ENCODE measurements at places on chromosomes 5 and 9.

- no peak for DNase-seq
Observed at GRCh38 chr9:112751056-112751795, 666 bp downstream of the SNX30 start.

- no peak for DNase-seq
Observed at GRCh38 chr5:111930905-111931461, 174.0 kb upstream of the NREP start.

- no peak for DNase-seq
Observed at GRCh38 chr5:74499256-74500050, 141.1 kb downstream of the ENC1 start.

DNA sequence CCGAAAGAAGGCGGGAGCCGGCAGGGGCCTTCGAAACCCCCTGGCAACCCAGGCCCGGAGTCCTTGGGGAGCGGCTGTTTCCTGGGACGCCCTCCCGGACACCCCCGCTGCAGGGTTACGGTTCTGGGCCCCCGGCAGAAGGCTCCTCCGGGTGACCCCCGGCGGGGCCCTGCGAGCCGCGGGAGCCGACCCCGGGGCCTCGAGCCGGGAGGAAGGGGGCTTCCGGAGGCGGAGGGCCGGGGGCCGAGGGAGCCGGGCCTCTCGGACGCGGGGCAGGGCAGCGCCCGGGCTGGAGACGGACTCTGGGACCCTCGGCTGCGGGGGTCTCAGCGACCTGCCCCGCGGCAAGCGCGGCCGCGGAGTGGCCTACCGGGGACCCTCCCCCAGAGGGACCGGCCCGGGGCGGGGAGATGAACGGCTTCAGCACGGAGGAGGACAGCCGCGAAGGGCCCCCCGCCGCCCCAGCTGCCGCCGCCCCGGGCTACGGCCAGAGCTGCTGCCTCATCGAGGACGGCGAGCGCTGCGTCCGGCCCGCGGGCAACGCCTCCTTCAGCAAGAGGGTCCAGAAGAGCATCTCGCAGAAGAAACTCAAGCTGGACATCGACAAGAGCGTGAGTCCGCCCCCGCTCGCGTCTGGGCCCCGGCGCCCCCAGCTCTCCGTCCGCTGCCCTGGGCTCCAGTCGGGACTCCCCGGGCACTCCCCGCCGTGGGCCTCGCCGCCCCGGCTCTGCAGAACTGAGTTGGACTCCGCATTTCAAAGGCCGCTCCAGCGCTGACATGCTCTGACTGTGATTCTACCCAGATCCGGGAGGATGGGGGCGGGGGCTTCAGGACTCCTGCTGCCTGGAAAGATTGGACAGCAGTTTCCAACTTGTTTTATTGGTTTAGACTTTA lies 645 bp downstream of the SAP30L start:
- DNase-seq = no peak

- no peak for DNase-seq
Observed at GRCh38 chr5:23703940-23704855, 196.8 kb downstream of the PRDM9 start.

GRCh38 chr9:83382421-83382820 lies 155.8 kb downstream of the FRMD3 start:
- DNase-seq = no peak

DNA sequence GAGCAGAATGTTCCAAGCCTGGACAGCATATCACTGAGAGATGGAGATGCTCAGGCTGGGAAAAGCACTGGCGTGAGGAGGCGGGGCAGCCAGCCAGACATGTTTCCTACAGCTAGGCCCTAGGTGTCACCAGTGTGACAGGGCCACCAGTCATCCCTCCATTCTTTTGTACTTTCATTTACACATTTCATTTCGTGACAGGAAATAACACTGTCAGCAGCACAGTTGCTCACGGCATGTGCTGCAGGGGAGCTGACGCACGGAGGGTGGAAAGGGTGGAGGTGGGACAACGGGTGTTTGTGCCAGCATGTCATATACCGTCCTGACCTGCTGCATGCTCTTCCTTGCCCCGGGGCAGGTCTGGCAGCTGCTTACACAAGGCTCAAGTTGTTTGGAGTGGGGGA lies 14.8 kb upstream of the CEMIP2 start:
- peak; percentile 64 for DNase-seq

- no peak for DNase-seq
Observed at GRCh38 chr5:136484808-136485325, 119.5 kb upstream of the TRPC7 start.

DNA sequence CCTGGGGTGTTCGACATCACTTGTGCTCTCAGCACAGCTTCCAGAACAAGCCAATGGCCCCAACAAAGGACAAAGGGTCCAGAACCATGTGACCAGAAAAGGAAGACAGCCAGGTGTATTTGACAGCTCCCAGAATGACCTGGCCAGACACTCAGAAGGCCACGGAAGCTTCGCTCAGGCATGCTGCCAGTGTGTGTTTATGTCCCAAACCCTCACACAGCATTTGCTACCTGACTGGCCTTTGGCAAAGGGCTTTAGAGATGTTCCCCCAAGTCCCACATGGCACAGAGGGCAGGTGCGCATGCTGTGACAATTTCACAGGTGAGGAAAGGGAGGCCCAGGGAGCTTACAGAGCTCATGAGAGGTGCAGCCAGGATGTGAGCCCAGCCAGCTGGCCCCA lies 39.5 kb downstream of the MED10 start:
- DNase-seq = no peak

- no peak for DNase-seq
Observed at GRCh38 chr5:157475432-157475831, 15.4 kb downstream of the NIPAL4 start.

GRCh38 chr5:134092875-134093274 lies 21.6 kb upstream of the TCF7 start:
- DNase-seq = no peak

GRCh38 chr9:129059796-129060785 lies 20.8 kb upstream of the DOLPP1 start:
- DNase-seq = no peak

- peak; percentile 12 for DNase-seq
Observed at GRCh38 chr9:95507464-95508241, 9.1 kb downstream of the PTCH1 start.

DNA sequence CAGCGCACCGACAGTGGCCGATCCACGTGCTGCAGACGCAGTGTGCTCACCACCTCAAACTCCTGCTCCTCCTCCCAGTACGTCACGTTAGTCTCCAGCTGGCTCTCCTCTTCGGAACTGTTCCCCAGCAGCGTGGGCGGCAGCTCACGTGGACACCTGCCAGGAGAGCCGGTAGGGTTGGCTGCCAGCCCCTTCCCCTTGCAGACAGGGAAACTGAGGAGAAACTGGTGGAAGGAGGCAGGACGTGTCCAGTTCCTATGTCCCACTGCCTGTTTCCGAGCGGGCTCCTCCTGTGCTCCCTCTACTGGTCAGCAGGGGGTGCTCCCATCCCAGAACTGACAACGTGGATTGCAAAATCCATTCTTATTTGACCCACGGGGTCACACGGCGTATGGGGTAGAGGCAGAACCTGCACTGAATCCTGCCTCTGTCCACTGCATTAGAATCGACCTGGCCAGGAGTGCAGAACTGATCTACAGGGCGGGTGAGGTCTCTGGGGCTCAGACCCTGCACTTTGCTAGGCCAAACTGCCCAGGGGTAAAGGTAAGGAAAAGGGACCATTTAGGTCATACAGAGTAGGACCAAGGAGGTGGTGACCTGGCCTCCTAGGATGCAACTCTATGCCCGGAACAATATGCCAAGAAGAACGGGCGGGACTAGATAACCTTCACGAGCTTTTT lies 25.7 kb downstream of the PDGFRB start:
- DNase-seq = no peak

DNA sequence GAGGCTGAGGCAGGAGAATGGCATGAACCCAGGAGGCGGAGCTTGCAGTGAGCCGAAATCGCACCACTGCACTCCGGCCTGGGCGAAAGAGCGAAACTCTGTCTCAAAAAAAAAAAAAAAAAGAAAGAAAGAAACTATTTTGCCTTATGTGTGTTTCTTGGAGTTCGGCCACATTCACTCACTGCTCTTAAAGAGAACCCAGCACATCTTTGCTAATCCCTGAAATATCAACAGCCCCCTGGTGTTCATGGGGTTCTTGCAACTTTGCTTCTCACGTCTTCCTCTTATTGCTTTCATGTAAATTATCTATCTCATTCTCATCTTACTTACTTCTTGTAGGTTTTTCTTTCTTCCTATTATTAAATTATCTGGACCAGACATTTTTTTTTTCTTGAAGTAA lies 126.3 kb upstream of the ASTN2 start:
- no peak for DNase-seq

- DNase-seq = no peak
Observed at GRCh38 chr5:16666883-16667398, 50.1 kb upstream of the RETREG1 start.

DNA sequence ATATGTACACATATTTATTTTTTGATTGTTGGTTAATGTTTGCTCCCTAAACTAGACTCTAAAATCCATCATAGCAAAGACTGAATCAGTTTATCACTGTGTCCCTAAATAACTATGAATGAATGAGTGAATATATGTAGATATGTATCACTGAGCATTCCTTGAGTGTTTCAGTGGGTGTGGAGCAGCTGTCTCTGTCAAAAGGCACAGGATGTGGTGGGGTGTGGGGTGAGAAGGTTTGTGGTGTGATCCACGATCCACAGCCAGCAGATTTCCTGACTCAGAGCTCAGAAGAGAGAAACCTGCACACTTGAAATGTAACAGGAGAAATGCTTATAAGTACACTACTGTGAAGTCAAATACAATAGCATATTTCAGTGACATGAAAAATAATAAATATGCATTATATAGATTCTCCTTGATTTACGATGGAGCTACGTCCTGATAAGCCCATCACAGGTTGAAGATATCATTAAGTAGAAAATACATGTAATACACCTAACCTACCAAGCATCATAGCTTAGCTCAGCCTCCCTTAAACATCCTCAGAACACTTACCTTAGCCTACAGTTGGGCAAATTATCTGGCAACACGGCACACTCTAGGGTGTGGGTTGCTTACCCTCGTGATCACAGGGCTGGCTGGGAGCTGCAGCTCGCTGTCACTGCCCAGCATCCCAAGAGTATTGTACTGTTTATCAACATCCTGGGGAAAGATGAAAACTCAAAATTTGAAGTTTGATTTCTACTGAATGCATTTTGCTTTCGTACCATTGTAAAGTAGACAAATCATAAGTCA lies 287.0 kb downstream of the GAS1 start:
- DNase-seq = no peak

- no peak for DNase-seq
Observed at GRCh38 chr5:74953937-74954720, 87.9 kb upstream of the FAM169A start.

DNA sequence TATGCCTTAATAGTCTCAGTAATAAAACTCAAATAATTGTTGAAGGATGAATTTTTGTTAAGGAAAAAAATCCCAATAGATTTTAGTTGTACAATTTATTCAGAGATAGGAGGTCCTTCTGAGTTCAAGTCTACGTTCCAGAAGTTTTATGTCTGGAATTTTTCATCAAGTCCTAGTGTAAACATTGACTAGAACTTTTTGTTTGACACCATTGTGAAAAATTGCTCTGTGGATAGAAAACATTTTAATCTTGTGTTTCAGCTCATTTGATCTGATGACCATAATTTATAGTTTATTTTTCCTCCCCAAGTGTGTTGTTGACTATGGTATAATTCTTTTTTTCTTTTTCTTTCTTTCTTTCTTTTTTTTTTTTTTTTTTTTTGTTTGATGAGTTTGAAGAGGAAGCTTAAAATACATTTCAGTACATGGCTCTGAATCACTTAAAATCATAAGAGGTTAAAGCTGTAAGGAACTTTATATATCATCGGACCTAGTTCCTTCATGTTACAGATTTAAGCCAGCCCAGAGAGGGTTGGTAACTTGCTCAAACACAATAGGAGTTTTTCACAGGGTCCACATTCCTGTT lies 20.7 kb downstream of the ITGA1 start:
- no peak for DNase-seq

- no peak for DNase-seq
Observed at GRCh38 chr9:7333719-7334118, 465.9 kb downstream of the DMAC1 start.

DNA sequence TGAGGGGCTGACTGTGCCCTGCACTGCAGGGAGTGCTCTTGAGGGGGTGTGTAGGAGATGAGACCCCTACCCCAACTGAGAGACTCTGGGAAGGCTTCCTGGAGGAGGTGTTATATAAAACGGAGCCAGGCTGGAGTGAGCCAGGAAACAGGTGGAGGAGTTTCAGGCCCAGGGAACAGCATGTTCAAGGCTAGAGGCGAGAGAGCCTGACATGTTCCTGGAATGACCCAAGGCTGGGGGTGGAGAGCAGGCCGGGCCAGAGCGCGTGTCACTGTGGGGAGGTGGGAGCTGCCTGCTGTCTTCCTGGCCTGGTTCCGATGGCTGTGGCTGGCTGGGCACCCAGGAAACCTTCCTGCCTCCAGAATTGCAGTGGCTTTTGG lies 48.7 kb downstream of the RXRA start:
- no peak for DNase-seq

- no peak for DNase-seq
Observed at GRCh38 chr5:134902071-134902801, 2.7 kb upstream of the PCBD2 start.

DNA sequence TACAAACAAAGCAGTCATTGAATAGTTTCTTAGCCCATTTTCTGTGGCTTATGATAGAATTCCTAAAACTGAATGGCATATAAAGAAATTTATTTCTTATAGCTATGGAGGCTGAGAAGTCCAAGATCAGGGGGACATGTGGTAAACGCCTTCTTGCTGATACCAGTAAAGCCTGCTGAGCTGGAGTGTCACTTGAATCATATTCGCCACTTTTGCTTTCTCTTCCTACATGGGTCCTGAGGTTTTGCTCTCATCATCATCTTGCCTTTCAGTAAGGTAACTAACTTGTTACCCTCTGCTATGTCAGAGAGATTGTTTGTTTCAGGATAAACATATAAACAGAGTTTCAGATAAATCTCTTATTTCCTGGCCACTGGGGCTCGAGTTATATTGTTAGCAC lies 203.3 kb upstream of the DMRT1 start:
- no peak for DNase-seq

DNA sequence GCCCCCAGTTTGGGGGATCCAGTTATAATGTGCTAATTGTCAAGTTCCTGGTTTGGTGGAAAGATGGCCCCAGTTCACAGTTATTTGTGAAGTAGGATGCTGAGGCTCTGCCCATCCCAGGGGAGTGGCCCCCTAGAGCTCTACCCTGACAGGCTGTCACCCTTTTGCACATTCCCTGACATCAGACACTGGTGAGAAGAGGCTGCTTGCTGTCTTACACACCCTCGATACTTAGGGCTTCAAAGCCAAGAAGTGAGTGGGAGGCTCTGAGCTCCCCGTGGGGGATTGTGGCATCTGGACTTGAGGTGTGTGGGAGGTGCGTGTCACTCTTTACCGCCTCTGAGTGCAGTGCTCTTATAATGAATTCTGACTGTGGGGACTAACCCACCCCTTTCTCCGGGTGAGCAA lies 168.5 kb downstream of the DOCK2 start:
- no peak for DNase-seq

- DNase-seq = peak; percentile 66
Observed at GRCh38 chr5:134101686-134102439, 12.6 kb upstream of the TCF7 start.

GRCh38 chr9:89659891-89660685 lies 55.3 kb downstream of the GADD45G start:
- DNase-seq = no peak

GRCh38 chr5:128559300-128560297 lies 21.6 kb upstream of the FBN2 start:
- no peak for DNase-seq
